ENCODE measurements at places on chromosomes 16 and 17.

DNA sequence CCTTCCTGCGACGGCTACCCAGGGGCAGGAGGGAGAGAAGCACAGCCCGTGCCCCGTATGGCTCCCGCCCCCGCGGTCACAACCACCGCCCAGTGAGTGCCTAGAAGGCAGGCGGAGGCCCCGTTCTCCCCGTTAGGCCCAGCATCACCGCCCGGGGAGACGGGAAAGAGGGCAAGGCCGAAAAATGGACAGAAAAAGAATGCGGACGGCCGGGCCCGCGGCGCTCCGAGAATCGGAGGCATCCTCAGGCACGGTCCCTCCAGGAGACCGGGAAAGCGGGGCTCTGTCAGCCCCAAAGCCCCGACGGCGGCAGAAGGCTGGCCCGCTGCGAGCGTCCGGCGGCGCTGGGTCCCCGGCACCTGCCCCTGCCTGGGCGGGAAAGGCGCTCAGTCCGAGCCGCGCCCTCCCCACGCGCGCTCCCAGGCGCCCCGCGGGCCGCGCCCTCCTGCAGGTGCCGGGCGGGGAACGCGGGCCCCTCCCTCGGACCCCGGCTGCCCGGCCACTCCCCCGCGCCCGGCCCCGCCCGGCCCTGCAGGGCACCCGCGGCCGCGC is 407 bp downstream of the MCRIP1 start:
- DNase-seq = no peak

- no peak for DNase-seq
Observed at GRCh38 chr16:67538666-67539101, 10.1 kb downstream of the RIPOR1 start.

DNA sequence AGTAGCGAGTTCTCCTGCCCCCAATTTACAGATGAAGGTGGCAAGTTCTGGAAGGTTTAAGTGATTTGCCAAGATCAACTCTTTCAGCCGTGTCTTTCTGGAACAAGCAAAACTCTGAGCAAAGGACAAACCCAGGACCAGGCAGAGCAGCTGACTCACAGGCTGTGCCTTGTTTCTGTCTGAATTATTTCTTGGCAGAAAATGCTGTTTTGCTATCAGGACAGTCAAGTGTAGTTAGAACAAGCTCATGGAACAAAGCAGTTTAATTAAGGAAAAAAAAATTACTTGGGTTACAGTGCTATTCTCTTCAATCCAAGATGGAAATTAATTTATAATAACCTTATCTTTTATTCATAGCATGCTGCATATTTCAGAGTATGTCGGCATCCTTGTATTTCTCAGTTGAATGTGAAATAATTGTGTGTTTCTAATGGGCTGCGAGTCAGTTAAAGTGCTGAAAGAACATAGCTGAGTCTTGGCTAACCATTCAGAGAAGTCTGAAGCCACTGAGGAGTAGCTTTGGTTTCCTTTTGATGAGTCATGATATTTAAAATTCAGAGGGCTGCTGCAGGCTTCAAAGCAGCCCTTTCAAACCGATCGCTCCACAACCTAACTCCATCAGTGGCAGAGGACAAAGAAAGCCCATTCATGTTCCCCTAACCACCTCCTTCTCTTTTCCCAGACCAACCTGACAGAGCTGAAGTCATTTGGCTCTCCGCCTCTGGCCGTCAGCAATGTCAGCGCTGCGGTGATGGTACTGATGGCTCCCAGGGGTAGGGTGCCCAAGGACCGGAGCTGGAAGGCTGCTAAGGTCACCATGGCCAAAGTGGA is 143.7 kb downstream of the ZNF18 start:
- DNase-seq = peak; percentile 39

GRCh38 chr16:70736465-70737376 is 50.9 kb upstream of the MTSS2 start:
- DNase-seq = no peak

DNA sequence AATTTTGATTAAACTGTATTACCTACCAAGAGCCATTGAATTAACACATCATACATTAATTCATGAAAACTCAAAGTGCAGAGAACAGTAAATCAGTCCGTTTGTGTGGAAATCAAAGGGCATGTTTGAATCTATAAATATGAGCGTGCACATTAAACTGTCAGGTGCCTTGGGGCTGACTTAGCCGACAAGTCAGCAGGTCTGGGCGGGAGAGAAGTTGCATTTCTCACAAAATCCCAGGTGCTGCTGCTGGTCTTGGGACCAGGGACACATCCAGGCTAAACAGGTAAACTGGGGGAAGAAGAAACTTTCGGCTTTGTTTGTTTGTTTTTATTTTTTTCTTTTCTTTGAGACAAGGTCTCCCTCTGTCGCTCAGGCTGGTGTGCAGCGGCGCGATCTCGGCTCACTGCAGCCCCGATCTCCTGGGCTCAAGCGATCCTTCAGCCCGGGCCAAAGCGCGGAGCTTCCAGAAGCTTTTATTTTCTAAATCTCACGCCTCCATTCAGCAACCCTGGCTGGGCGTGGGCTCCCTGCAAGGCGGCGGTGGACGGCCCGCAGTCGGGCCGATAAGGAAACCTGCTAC is 213.9 kb downstream of the MRTFB start:
- DNase-seq = no peak
